Stimulated activated CD4-positive, alpha-beta T cell treated with anti-CD3 and anti-CD28 coated beads, Interleukin-1b, Interleukin-23, amount 100 ng/mL, for 24 hours (primary cell): ENCODE measurements at places on chromosomes 2 and 18.

DNA sequence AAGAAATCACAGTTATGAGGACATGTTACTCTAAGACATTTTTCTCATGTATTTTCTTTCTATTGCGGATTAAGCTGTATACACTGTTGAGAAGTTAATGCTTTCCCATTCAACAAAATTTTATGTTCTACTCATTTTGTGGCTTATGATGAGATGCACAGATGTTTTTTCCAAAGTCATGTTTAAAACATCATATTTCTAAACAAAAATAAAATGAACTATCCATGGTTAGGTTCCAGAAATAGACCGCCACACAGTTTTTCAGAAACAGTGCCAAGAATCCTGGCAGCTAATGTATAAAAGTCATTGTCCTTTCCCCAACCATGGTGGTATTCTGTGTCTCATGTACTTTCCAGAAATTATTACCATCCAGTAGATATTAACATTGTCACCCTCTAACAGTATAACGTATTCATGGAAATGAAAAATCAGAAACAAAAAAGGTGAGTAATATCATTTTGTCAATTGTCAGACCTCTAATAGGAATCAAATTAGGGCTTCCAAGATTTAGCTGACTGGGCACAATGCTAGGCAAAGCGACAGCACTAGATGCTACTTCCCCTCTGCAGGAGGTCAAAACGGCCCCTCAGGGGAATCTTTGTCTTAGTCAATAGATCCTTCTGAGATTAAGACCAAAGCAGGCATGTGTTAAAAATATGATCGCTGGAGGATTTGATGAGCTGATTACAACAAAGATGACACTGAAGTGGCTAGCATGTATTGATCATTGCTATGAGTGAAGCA, 54.4 kb upstream of the ZNF397 start:
- DNase-seq: no peak

DNA sequence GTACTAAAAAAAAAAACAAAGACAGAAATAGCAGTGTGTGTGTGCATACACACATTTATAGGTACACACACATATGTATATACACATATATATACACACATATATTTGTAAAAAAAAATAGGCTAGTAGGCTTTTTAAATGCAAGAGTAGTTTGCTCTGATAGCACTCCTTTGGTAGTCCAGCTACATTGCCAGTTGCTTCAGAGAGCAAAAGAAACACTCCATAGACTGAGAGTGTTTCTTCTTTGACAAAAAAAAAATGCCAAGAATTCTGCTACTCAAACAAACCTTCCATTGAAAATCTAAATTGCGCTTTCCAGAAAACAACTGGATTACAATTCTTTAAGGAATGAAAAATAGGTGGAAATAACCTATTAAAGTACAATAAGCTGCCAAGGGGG, 365.9 kb upstream of the GALNT5 start:
- no peak for DNase-seq

DNA sequence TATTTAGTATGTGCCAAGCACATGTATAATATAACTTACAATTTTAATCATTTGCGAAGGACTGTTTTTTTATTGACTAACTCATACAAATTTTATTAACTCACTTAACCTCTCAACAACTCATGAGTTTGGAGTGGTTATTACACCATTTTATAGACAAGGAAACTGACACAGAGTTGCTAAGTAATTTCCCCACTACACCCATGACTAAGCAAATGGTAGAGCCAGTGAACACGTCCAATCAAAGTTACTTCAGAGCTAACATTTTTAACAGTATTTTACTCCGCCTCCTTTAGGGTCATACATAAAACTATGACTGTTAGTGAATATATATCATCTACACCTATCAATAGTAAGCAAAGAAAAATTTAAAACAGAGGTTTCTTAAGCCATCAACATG, 556.7 kb upstream of the FSIP2 start:
- no peak for DNase-seq

GRCh38 chr2:28239207-28239606, 153.5 kb upstream of the FOSL2 start:
- DNase-seq: no peak

DNA sequence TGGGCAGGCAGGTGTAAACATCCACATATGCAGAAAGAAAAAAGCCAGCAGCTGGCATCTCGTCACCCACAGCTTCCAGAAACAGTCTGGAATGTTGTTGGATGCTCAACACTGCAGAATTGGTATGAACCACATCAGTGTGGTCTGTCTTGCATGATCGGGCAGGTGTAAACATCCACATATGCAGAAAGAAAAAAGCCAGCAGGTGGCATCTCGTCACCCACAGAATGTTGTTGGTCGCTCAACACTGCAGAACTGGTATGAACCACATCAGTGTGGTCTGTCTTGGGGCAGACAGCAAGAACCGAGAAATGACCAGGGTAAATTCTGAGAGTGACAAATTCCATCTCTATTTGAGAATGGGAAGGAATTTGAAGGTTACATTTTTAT, 39.6 kb downstream of the DOCK10 start:
- DNase-seq: no peak

DNA sequence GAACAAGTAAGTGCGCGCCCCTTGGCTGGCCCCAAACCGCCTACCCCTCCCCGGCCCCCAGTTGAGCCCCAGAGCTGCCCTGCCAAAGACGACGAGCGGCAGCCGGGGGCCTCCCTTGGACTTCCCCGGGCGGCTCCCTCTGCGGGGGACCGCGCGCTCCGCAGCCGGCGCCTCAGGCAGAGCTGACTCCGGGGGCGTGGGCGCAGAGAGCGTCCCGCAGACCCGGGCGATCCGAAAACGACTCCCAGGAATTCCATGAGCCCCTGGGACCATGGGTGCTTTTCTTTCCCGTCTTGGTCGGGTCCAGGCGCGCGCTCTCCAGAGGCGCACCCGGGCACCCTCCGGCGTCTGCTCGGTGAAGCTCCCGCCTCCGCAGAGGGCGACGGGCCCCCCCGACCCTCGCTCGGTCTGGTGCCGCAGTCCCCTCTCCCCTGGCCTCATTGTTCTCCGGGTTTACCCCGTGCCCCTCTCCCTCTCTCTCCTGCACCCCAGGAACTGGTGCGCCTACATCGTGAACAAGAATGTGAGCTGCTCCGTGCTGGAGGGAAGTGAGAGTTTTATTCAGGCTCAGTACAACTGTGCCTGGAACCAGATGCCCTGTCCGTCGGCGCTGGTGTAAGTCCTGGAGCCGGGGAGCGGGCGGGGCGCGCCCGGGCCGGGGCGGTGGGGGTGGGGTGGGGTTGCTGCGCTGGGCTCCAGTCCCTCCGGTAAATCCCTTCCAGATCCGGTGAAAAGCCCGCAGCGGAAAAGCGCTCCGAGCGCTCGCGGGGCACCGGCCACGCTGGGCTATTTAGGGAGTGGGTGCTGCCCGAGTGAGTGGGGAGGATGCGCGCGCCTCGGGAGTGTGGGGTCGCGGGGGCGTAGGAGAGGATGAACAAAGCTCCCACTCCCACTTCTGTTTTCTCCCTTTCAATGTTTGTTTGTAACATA, 776 bp downstream of the EMILIN2 start:
- DNase-seq: no peak

GRCh38 chr18:36124841-36125240, 4.3 kb downstream of the SLC39A6 start:
- DNase-seq: no peak

- DNase-seq: no peak
These were observed 104.9 kb downstream of the MBD2 start for GRCh38 chr18:54119524-54120019.

- DNase-seq: no peak
These were observed 1.5 kb upstream of the WNT6 start for GRCh38 chr2:218858138-218858445.

DNA sequence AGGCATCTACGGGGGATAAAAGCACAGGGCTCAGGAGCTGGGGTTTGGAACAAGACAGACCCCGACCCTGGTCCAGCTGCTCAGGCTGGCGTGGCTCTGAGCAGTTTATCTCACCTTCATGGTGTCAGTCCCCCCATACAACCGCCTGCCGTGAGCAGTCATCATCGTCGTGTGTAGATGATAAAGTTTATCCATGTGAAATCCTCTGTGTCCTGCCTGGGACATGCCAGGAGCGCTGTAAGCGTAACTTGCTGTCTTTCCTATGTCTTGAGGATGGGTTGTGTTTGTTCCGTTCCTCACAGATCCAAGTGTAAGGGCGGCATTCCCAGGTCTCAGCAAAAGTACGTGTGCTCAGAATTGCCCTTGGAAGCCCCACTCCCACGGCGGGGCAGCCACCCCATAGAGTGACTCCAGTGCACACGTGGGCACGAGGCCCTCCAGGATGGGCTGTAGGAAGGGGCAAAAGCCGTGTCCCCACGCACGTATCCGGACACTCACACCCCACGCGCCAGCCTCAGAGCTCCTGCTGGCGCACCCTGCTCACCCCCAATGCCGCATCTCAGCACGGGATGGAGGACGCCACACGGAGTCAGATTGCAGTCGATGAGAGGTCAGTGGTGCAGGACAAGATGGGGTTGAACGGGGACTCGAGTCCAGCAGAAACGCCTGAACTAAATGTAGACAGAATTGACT, 50.9 kb downstream of the ADI1 start:
- no peak for DNase-seq

DNA sequence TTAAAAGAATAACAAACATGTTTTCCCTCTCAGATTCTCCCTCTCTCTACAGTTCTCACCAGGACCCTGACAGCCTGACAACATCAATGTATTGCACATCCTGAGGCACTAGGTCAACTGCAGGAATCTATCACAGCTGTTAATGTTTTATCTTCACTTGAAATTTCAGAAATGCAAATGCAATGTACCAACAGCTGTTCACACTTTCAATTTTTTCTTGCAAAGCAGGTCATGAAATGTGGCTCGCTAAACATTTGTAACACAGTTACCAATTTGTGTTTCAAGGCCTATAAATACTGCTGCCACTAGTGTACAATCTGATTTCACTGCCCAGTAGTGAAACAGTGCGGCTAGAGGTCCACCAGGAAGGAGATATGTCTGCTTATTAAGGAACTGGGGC, 147.8 kb downstream of the EXOC6B start:
- no peak for DNase-seq

DNA sequence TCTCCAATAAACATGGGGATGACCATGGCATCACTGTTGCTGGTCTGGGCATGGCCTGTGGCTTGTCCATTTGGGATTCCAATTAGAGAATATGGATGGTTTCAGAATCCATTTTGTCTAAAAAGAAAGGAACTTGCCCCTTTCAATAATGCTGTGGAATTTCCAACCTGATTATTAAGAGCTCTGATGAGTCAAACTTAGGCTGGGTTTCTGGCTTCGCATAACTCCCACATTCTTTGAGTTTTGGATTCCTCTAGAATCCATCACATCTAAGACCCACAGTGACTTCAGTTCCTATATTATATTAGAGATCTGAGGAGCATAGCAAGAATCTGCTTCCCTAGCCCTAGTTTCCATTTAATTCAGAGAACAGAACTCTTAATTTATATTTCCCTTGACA, 531.5 kb downstream of the TNS1 start:
- DNase-seq: no peak

- no peak for DNase-seq
These were observed 74.8 kb upstream of the SLC66A3 start for GRCh38 chr2:11080253-11081115.

DNA sequence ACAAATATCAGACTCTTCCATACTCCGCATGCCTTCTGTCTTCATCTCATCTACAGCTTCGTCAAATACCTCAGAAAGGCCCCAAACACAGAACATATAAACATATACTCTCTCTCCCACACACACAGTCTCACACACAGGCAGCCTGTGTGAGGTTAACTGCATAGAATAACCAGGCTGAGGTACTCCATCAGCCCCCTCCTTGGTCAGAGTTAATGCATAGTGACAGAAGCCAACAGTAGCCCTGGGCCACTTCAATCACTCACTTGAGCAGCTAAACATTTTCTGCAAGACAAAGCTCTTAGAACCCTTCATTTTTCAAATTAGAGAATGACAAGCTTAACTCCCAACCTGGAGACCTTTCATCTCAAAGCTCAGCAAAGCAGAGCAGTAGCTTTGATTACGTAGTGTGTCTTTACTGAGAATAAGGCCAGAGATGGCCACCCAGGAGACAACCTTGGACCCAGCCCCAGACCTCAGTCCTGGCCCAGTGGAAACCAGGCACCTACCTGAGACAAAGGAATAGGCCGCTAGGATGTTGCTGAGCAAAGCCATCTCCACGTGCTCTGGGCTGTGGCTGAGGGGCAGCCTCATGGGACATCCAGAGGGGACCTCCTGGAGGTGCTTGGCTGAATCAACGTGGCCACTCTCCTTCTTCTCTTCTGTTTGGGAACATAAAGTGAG, 43.0 kb downstream of the EVA1A start:
- DNase-seq: no peak

DNA sequence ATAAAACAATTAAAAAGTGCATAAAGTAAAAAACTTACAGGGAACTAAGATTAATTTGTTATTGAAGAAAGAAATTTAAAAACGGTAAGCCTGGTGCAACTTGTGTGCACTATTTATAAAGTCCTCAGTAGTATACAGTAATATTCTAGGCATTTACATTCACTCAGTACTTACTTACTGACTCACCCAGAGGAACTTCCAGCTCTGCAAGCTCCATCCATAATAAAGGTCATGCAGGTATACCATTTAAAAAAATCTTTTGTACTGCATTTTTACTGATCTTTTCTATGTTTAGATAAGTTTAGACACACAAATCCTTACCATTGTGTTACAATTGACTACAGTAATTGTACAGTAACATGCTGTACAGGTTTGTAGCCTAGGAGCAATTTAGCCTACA, 51.5 kb upstream of the NXPH2 start:
- no peak for DNase-seq

DNA sequence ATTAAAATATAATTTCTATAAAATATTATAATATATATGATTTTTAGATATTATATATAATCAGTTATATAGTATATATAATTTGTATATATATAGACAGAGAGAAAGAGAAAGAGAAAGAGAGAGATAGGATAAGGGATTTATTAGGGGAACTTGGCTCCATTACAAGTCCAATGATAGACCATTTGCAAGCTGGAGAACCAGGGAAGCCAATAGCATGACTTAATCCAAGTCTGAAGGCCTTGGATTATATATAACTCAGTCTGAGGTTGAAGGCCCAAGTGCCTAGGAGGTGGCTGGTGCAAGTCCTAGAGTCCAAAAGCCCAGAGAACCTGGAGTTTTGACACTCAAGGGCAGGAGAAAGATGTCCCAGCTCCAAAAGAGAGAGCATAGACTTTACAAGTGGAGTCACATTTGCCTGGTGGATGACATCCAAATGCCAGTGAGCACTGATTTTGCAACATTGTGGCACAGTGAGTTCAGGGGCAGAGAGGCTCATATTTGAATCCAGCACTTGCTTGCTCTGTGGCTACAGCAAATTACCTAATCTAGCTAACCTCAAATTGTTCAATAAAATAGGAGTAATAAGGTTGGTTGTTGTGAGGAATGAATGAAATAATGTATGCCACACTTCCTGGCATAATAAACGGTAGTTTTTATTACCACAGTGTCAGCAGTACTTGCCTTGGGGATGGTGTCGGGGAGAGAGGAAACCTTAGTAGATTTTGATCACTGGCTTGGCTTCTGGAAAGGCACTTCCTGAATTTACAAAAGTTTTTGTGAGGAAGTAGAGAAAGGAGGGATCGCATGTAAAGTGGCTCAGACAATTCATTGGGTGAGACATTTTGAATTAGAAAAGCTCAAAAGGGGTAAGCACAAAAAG, 69.6 kb upstream of the CD28 start:
- no peak for DNase-seq
